ENCODE measurements at places on chromosomes 4 and X.

DNA sequence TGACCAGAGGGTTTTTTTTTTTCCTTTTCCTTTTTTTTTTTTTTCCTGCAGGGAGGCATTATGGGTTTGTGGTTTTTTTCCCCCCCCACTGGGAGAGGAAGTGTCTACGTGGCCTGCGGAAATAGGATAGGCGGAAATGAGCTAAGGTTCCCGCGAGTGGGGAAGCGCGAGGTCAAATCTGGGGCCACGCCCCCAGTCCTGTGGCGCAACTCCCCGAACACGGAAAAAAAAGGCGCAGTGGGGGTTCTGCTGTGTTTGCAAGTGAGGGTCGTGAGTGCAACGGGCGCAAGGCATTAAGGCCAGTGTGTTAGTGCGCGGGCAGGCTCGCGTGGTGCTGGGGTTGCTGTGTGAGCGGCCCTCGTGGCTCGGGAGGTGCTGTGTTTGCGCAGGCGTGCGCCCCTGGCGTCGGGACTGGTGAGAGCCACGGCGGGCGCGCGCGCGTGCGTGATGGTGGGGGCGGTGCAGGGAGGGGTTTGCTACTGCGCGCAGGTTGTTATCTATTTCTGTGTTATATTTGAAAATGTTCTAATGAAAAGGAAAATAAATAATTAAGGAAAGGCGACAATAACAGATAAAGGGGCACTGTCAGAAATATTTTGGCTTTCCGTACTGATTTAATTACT, 685 bp upstream of the MORF4L2 start:
- DNase-seq, result peak; percentile 81

GRCh38 chr4:47270201-47270888, 193.2 kb downstream of the COMMD8 start:
- no peak for DNase-seq

- no peak for DNase-seq
Observed at GRCh38 chr4:25030277-25031076, at the start of gene LGI2. Gene LGI2 (minus strand): TSS chr4:25030946. CDS start chr4:25030693, 253 bp downstream.

- DNase-seq, result no peak
Observed at GRCh38 chr4:71586087-71586763, 197.7 kb downstream of the GC start.

- DNase-seq, result no peak
Observed at GRCh38 chr4:77852892-77853495, 9.6 kb upstream of the MRPL1 start.

DNA sequence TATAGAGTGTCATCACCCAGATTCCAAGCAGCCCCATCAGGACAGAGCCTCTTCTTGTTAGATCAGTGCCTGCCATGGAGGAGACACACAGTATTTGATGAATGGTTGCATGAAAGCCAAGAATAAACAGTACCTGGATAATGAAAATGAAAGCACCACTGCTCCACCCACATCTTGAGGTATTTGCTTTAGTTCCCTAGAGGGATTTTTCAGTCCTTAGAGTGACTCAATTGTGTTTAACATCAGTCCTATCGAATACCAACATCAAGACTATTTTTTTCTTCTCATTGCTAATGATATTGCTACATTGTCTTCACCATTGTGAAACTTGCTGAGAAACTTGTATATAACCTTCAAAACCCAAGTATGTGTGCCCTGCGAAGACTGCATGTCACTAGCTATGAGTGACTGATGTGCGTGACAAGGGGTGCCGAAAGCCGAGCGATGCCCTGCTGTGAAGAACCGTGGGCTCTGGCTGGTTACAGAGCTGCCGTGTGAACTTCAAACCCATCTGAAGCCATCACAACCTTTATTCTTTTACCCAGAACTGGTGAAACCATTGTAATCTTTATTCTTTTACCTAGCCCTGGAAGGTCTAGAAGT, 211.3 kb upstream of the FAT1 start:
- no peak for DNase-seq

GRCh38 chr4:186918466-186918865, 194.8 kb upstream of the FAT1 start:
- no peak for DNase-seq

DNA sequence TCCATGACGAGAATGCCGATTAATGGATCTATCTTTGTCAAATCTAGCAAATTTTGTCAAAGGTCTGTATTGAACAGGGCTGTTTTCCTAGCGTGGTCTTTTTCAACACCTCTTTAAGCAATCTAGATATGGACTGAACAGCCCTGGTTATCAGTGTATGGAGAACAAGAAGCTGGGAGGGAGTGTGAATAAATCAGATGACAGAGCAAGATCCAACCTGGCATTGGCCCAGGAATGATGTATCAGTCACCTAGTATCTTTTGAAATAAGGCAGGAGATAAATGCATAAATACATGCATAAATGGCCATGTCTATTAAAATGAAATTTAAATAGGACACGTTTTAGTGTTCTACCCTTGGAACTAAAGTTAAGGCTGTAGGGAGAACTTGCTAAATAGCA, 15.7 kb upstream of the AP1S2 start:
- DNase-seq, result no peak

DNA sequence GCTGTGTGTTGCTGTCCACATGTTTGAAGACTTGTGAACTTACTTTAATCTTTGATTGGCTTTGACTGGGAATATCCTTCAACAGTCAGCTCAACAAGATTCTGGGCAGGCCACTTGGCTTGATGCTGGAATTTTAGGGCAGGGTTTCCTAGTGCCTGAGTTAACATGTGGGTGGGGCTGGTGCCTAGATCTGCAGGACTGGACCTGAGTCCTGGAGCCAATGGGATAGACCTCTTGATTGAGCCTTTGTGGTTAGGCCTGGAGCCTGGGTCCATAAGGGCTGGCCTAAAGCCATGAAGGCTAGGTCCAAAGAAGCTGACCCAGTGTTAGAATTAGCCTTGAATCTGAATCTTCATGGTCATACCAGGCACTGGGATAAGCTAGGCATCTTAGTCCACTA, 757.1 kb upstream of the ADGRL3 start:
- no peak for DNase-seq

DNA sequence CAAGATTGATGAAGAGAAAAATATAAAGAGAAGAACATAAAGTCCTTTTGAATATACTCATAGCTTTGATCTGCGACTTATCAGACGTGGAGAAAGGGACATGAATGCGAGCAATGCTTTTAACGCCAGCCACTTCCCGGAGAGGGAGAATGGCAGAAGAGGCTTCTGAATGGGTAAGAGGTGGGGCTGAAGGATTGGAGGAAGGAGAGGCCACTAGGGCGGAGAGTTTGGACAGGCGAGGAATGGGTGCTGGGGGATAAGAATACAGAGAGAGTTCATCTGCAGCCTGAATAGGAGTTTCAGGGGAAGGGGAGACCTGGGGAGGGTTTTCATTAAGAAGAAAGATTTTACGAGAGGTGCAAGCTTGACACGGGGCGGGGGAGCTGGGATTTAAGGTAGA, 2534.9 kb downstream of the PCDH7 start:
- DNase-seq, result no peak

DNA sequence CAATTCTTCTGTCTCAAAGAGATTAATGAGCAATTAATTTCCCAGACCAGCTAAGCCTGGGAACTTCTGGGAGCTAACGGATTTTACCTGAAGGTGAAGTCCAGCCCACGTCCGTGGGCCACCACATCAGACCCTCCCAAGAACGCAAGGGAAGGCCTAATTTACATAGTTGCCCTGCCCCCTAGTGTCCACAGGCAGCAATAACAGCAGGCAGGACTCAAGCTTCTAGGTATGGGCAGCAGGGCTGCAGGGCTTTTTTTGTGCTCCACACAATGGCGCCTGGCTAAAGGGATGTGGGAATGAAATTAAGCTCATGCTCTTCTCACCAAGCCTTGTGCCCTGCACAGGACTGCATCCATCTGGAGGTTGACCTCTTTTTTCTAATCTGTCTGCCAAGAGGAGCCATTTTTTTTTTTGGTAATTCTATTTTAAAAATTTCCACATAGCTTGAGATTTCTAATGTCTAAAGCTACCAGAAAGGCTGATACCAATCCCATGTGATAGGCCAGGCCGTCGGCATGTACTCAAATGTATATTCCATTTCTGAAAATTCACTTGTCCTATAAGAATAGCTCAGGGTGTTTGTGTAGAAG, 111.9 kb upstream of the TMEM164 start:
- no peak for DNase-seq

- DNase-seq, result no peak
Observed at GRCh38 chr4:7928711-7929110, 10.9 kb downstream of the AFAP1 start.

DNA sequence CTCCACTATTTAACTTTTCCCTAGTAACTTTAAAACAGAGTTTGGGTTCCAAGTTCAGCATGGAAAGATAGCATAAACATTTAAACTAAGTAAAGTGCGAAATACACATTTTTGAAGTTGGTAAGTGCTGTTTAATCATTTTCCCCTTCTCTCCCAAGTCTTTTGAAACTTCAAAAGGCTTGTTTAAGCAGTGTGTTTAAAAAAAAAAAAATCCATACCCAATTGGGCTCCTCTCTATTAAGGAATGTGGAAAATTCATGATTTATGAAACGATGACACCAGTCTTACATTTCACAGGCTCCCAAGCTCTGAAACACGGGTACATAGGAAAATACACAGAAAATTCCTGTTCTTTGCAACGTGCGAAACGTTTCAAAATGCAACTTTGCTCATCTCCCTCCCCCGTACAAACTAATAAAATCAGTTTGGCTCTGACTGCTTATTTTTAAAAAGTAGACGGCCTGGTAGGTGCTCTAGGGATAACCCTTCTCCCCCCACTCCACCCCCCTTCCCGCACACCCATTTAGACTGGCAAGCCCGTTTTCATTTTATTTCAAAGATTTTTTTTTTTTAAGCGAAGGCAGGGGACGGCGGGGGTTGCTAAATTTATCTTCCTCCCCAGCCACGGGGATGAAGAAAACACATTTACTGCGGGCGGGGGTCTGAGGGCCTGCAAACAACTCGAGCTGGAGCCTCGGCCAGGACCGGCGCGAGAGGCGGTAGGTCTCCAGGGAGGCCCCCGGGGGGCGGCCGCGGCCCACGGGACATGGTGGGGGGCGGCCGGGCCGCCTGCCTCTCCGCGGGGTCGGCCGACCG, 786 bp upstream of the ZFX start:
- no peak for DNase-seq

GRCh38 chrX:17818726-17819125, 42.4 kb downstream of the RAI2 start:
- DNase-seq, result no peak

DNA sequence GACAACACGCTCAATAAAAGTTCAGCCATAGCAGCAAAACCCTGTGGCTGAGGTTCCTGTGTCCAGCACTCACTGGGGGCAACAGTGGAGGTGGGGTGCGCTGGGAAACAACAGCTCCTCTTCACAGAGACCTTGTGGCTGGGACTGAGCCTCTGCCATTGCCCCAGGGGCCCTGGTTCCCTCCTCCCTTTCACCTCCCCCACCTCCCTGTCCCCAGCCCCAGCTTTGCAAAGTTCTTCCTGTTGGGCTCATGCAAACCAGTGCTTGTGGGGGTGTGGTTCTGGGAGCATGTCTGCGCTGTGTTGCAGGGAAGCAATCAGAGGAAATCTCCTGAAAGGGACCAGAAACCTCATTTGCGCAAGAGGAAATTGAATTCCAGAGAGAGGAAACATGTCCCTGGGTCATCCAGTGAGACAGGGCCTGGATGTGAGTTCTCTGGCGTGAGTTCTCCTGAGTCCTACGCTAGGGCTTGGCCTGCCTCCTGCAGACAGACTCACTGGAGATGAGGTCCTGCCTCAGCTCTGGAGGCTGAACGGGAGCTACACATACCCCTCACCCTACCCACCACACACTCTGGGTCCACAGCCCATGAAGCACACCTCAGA, 7.4 kb downstream of the FATE1 start:
- no peak for DNase-seq

GRCh38 chr4:173522160-173522950, 7.7 kb downstream of the HAND2 start:
- no peak for DNase-seq

- no peak for DNase-seq
Observed at GRCh38 chr4:38368613-38369012, 295.4 kb upstream of the KLF3 start.

GRCh38 chr4:54229631-54230483, 764 bp downstream of the PDGFRA start:
- no peak for DNase-seq

GRCh38 chr4:160563552-160564282, 1460.8 kb downstream of the RAPGEF2 start:
- DNase-seq, result no peak

DNA sequence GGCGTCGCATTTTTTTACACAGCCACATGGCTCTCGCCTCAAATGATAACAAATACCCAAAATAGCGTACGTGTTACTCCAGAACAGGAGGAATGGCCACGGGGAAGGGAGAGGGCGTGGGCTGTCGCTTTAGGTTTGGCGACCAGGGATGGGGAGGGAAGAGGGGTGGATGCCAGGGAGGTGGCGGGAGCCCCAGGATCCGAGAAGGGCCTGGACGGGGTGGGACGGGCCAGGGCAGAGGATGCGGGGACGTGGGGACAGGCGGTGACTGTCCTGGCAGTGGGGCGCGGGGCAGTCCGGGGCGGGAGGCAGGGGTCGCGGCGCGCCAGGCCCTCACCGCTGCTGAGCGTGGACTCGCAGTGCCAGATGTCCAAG, 631 bp downstream of the TMEM47 start:
- no peak for DNase-seq

DNA sequence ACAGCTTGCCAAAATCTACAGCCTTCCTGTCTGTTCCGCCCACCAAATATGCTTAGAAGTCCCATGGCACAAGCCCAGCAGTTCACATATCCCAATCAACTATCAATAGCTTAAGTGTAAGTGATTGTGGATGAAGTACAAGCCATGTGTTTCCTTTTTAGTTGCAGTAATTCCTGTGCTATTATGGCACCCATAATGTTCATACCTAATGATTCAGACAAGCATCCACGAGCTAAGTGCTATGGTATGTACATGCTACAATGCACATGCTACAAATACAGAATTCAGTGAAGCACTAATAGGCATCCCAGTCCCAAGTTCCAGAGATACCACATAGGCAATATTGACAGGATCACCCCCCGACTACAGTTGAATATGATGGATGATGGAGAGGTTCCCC, 94.5 kb downstream of the PCDH19 start:
- DNase-seq, result no peak

DNA sequence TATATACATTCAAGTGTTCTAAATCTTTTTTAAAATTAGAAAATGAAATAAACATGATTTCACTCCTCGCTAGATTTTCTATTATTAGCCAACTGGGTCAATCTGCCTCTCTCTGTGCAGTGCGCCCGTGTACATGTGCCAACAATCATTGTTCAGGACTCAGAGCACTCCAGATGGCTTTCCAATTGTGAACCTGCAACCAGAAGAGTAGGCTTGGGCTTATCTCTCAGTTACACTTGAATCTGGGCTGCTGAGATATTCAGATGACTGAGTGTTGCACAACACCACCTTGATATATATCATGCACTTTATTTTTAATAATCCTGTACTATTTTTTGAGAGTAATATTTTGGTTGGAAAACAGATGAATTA, 184.0 kb upstream of the FSTL5 start:
- no peak for DNase-seq

DNA sequence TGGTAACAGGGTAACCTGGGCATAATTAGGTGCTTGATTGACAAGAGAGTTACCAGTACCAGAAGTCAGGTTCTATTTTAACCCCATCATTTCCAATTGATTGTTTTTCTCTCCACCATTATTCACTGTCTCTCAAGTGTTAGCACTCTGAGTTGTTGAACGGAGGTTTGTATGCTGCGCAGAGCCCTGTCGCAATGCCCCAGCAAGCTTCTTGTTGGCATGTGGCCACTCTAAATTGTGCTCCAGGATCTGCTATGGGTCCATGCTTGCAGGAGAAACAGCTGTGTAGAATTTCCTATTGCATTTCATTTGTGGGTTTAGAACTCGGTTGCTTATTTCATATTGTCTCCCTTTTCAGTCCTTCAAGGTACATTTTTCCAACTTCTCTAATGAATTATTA, 98.2 kb downstream of the KLHL8 start:
- no peak for DNase-seq
